ENCODE measurements at places on chromosomes 5 and 9.

- no peak for DNase-seq
Observed at GRCh38 chr9:17856995-17857394, 278.1 kb downstream of the SH3GL2 start.

GRCh38 chr9:117772960-117773359 lies 68.8 kb downstream of the TLR4 start:
- no peak for DNase-seq

- DNase-seq, result no peak
Observed at GRCh38 chr9:121946465-121946864, 146.6 kb downstream of the TTLL11 start.

DNA sequence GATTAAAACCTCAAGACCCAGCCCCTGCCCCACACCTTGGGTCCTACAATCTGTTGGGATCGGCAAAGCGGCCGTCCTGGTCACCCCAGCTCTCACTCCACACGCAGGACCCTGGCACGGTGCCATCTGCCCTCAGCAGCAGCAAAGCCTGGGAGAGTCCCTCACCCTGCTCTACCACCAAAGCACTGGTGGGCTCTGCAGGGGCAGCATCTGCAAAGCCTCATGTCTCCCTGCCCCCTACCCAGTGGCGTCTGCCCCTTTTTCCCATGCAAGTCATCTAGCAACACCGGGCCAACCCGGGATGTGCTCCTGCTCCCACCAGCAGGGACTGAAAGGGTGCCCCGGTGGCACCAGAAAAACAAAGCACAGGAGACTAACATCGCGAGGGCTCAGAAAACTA lies 19.6 kb upstream of the CNOT6 start:
- DNase-seq, result no peak

DNA sequence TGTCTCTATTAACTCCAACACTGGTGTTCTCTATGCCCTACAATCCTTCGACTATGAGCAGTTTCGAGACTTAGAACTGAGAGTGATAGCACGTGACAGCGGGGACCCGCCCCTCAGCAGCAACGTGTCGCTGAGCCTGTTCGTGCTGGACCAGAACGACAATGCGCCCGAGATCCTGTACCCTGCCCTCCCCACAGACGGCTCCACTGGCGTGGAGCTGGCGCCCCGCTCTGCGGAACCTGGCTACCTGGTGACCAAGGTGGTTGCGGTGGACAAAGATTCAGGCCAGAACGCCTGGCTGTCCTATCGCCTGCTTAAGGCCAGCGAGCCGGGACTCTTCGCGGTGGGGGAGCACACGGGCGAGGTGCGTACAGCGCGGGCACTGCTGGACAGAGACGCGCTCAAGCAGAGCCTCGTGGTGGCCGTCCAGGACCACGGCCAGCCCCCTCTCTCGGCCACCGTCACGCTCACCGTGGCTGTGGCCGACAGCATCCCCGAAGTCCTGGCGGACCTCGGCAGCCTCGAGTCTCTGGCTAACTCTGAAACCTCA lies 2.0 kb downstream of the PCDHGA11 start:
- no peak for DNase-seq

DNA sequence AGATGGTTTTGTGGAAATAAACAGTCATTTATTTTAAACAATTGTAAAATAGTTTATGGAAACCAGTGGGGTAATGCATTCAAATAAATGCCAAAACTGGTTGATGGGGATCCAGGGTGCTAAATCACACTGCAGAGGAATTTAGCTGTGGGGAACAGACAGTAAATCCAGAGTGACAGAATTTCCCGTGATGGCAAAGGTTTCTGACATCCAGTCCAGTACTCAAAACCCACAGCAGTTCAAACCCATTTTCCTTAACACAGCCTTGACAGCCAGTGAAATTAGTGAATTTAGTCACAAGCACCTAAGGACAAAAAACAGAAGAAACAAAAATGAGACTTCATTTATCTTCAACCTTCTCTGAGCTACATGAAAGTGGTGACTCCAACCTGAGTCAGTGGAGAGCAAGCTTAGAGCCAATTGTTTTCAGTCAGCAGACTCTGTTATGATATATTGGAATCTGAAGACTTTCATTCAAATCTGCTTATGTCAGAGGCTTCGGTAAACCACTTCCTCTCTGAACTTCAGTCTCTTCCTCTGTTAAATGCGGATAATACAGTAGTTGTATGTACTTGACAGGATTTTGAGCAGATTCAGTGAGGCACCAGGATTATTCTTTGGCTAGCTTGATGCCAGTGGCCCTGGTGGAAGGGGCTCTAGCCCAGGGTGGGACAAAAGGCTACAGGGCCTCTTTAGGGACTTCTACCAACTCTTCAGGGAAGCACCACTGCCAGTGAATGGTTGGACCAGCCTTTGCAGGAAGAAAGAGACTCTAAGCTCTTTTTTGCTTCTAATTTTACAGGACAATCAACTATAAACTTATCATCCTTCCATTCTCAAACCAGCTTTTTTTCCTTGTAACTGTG lies 185.3 kb downstream of the MAPKAP1 start:
- DNase-seq, result no peak

DNA sequence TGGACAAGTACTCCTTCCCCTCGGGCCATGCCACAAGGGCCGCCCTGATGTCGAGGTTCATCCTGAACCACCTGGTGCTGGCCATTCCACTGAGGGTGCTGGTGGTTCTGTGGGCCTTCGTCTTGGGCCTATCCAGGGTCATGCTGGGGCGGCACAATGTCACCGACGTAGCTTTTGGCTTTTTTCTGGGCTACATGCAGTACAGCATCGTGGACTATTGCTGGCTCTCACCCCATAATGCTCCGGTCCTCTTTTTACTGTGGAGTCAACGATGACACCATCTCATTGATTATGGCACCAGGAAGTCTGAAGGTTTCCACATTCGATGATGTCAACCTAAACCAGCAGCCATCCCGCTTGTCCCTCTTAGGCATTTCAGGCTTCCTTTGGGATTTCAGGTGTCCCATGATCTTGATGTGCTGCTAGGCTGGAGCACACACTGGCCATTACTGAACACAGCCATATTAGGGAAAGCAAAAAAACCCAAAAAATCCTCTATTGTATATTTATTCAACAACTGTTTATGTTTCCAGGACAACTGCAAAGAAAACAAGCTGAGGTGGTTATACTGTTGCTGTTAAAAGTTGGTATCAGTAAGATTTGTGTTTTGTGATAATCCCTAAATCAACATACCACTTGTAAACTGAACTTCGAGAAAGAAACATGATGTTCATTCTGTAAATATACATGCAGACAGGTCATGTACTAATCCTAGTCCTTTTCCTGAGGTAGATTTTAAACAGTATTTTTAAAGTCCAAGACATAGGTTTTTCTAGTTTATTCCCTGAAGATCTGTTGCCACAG lies 1.1 kb downstream of the PLPP6 start:
- DNase-seq, result no peak

DNA sequence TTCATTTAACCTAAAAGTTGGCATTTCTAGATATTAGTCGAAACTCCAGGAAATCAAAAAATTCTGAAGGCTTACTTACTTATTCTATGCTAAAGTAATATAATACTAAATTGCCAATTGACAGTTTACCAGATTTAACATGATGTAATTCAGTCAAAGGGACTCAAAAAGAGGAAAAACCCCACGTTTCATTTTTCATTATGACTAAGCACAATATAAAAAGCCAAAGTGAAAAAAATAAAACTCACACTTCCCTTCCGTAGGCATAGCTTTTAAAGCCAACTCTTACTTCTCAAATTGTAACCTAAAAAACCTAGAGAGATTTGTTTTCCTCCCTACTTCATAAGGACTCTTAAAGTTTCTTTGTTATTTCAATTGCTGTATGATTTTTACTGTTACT lies 146.6 kb downstream of the RAPGEF6 start:
- DNase-seq, result no peak

DNA sequence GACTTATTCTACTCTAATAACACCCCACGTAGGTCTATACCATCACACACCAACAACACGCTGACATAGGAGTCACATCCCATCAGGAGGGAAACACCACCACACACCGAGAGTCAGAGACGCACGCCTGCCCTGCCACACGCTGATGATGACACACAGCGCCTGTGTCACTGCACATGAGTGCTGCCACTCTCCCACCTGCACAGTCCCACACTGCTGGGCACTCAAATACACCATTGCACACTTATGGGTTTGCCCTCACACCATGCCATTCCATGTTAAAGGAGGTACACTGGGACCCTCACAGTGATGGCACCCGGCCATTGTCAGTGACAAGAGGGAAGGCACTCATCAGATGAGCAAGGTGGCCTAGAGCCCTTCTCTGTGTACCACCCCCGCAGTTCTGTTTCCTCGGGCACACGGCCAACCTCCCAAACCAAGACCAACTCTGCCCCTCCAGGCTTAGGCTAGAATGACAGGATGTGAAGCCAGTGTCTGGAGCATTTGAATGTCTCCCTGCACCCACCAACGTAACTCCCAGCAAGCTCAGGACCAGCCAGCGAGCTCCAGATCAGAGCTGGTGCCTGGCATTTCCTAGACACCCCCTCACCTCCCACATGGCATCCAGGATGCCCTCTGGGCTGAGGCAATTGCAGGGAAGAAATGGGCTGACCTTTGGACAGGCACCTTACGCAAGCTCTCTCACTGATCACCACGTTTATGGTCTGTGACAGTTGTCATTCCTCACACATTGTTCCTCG lies 3.6 kb upstream of the CPLX2 start:
- peak; percentile 33 for DNase-seq

DNA sequence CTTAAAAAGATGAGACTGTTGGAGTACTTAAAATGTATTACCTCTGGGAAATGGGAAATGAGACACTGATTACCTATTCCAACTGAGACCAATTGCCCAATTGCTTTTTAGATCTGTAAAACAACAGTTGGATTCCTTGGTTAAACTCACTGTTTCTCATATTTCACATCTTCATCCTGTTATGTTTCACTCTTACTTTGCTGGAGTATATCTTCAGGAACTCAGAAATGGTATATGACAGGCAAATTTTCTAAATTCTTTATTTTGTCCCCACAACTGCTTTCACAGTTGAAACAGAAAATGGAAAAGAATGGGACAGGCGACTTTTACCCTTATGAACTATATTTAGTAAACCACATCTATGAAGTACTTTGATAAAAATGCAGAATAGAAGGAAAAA lies 8.7 kb upstream of the CETN3 start:
- no peak for DNase-seq

- no peak for DNase-seq
Observed at GRCh38 chr9:125176636-125177035, 13.0 kb downstream of the PPP6C start.

DNA sequence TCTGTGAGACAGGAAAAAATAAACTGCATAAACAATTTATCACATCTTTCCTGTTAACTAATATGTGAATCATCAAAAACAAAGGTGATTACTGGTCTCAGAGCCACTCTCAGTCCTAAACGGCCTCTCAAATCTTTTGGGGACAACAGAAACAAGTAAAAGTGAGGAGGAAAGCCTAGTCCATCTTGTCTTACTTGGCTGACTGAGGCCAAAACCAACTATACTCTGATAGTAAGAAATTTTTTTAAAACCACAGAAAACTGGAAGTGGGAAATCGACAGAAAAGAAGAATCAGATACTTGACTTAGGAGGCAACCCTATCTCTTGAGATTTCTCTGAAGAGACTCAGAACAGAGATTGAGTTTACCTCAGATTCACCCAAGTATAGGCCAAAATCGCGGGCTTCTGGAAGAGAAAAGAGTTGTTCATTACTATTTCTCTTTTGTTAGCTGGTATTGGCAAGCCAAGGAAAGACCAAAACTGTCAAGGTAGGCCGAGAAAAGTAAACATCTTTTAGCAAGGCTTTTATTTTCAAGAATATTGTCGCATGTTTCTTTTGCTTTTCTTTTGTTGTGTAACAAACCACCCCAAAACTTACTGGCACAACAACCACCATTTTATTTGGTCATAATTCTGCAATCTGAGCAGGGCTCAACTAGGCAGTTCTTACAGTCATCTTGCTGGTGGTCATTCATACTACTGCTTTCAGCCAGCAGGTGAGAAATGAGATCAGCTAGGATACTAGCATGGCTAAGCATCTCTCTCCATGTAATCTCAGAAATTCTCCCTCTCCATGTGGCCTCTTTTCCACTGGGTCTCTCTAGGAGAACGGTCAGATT lies 46.1 kb downstream of the RFX3 start:
- DNase-seq, result no peak

Measured in NCI-H524 treated with DMSO at 0.1 percent for 48 hours (cell line).